ENCODE measurements at places on chromosomes 7 and 10. TPM values are rescaled to one million over a fixed set of nuclear protein-coding genes. Genes with fewer than 3 reads are reported as not detected.

FHIP2A gene
- total RNA-seq: 42.8 TPM

DENND2A gene
- total RNA-seq: 77.2 TPM

GARIN1A gene
- 1.6 TPM for total RNA-seq

HPSE2 gene
- total RNA-seq: 70.0 TPM

OR2A7 gene
- 1.2 TPM for total RNA-seq

GRCh38 chr7:1474736-1475135, 15.5 kb upstream of the MICALL2 start:
- DNase-seq: no peak

DNA sequence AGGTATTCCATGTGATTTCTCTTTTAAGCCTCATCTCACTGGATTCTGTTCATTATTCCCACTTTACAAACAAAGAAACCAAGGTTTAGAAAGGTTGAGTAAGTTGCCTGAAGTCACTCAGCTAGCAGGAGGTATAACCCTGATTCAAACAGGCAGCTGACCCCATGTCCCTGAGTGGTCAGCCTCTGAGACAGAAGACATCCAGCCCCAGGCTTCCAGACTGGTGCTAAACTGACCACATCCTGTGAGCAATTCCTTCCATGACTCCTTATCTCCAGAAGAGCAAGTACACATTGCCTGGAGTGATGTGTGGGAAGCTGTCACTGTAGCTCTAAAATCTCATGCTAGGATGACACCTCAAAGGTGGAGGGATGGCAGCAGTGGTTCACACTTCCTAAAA, 3.7 kb downstream of the PLPP4 start:
- peak; percentile 24 for DNase-seq

DNA sequence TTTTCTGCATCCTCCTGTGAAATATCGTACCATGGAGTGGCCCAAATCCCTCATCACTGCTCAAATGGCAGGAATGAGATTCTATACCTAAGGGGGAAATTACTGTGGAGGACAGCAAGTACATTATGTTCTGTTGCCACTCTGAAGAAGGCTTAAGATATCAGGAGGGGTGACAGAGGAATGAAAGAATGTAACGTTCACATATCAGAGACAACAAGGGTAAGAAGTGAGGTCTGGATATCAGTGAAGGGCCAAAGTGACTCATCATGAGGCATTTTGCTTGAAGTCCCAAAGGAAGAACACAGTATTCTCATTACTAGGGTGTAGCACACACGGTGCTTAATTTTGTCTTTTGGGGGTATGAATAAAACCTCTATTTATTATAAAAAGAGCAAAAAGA, 71.5 kb upstream of the SLC13A1 start:
- DNase-seq: no peak

DNA sequence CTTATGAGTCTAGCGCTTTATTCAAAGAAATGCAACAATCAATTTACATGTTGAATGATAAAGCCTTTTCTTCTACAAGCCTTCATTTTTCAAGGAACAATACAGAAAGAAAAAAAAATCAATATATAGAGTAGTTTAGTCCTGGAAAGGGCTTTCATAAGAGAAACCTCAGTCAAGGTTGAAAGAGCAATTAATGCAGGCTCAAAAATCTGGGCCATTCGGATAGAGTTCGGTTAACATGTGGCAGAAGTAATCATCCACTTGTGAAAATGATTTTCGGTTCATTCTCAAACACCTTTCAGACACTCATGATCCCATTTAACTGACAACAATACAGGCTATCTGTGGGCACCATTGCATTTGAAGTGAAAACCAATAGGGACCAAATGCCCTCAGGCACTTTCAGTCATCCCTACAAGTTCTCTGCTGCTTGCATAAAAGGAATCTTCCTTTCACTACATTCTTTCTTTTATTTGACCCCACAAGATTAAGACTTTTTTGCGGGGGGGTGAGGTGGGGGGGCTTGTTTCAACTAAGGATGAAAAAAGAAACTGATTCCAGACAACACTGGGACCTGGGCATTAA, 177.9 kb downstream of the RNF133 start:
- no peak for DNase-seq

- no peak for DNase-seq
Observed at GRCh38 chr7:4659551-4660286, 22.4 kb upstream of the FOXK1 start.

DNA sequence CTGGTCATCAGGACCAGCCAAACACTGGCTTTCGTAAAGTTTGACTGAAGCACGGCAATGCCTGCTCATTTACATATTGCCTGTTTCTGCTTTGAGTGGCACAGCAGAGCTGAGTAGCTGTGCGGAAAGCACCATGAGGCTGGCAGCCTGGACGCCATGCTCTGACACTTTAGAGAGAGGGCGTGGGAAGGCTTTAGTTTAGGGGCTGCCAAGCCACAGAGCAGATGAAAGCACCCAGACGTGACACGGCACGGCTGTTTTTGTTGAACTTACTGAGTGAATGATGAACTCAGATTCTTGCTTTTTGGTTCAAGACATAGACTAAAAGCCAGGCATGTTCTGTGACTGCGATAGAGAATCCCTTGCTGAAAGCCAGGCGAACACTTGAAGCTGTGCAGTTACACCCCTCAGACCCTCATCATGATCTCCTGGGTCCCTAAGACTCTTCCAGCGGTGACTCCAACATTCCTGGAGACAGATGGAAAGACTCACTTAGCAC, 182.1 kb downstream of the ZMYND11 start:
- DNase-seq: no peak
